ENCODE measurements at places on chromosomes 16 and 17. TPM values are rescaled to one million over a fixed set of nuclear protein-coding genes. Genes with fewer than 3 reads are reported as not detected.

- H3K27me3 ChIP-seq = no peaks in the 10 kb centered on the region
- H3K4me1 ChIP-seq = peaks cover 63% of the 10 kb centered on the region
- H3K36me3 ChIP-seq = no peaks in the 10 kb centered on the region
These were observed 17.1 kb upstream of the TNS4 start for GRCh38 chr17:40518401-40519088.

The SDK2 gene
- total RNA-seq = 0.35 TPM

The IL34 gene
- not detected for total RNA-seq

The GAST gene
- total RNA-seq = not detected

Data from CD8-positive, alpha-beta memory T cell (primary cell).